ENCODE measurements at places on chromosomes 2 and 18. TPM values are rescaled to one million over a fixed set of nuclear protein-coding genes. Genes with fewer than 3 reads are reported as not detected.

- DNase-seq, result no peak
Measured at GRCh38 chr18:62023536-62023935, 130.7 kb upstream of the RNF152 start.

DNA sequence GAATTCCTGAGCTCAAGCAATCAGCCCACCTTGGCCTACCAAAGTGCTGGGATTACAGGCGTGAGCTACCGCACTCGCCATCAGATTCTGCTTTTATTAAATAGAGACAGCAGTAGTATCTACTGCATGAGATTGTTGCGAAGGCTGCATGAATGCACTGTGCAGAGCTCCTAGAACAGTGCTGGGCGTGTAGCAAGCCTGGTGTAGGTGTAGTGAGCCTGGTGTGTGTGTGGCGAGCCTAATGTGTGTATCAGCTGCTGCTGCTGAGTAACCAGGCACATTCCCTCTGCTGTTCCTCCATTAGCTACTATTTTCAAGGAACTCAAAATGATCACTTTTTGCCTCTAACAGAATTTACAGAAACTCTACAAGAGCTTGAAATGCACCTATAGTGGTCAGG is 57.6 kb downstream of the PTPRM start:
- no peak for DNase-seq

- no peak for DNase-seq
Measured at GRCh38 chr2:63819256-63819655, 22.4 kb upstream of the UGP2 start.

The NRBP1 gene
- 60.2 TPM for total RNA-seq

GRCh38 chr2:82731824-82732223 is 1727.3 kb downstream of the SUCLG1 start:
- no peak for DNase-seq

Data from epithelial cell of proximal tubule (primary cell).